Nucleus accumbens (tissue), 56 donors: ENCODE measurements at places on chromosomes 6 and 20.

DNA sequence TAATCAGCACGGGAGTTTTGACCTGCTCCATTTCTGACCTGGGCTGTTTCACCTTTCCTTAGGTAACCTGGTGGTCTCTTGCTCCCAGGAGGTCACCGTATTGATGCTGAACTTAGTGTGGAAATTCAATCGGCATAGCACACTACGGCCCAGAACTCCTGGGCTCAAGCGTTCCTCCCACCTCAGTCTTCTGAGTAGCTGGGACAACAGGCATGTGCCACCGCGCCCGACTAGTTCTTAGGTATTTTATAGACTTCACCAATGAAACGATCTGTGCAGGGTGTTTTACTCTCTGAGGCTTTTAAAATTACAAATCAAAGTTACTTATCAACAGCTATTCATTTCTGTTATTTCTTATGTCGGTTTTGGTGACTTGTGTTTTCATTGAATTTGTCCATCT, 42.1 kb downstream of the ATG5 start:
- no peak for DNase-seq

- DNase-seq = no peak
Observed at GRCh38 chr6:115885636-115886366, 174.9 kb downstream of the FRK start.

- DNase-seq = no peak
Observed at GRCh38 chr20:56566621-56567020, 33.6 kb downstream of the FAM209B start.

DNA sequence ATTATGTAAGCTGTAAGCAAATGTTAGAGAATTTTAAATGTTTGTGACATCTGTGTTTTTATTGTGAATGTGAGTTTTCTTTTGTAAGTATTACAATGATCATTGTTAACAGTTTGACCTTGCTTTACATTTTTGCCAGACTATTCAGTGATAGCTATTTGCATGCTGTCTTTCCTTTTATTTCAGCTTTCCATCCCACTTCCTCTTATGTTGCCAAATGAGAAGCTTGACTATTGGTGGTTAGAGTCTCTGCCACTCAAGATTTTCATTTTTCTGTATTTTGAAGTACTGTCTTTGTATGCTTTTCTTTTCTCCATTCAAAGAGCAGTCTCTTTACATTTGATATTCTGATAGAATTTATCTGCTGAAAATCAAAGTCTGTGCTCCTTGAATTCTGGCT, 104.1 kb downstream of the PRIM2 start:
- DNase-seq = no peak

DNA sequence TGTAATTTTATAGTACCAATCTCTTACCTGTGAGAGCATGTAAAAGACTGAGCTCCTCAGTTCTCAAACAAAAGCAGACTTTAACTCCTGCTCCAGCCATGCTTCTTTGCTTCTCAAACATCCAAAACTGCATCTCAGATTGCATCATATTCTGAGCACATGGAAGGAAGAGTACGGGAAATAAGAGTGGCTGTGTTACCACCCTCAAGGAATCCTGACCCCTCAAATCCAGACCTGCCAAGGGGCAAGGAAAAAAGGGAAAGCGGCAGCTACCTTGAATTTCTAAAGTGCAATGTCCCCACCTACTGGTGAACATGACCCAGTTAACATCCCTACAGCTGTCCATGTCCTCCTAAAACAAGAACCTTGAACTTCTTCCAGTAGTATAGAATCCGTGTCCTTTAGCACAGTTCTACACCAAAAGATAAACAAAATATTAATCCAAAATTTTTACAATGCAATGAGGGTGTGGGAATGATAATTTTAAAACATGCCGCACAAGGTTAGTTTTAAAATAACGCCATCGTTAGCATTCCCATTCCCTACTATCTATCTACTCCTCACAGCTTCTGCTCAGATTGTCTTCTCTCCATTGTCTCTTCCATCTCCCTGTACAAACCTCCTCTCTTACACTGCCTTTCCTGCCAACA, 34.1 kb upstream of the HLA-DQB1 start:
- no peak for DNase-seq

- DNase-seq = no peak
Observed at GRCh38 chr6:21828704-21829103, 235.2 kb downstream of the SOX4 start.

- DNase-seq = no peak
Observed at GRCh38 chr6:53070806-53071205, 5.6 kb downstream of the FBXO9 start.

DNA sequence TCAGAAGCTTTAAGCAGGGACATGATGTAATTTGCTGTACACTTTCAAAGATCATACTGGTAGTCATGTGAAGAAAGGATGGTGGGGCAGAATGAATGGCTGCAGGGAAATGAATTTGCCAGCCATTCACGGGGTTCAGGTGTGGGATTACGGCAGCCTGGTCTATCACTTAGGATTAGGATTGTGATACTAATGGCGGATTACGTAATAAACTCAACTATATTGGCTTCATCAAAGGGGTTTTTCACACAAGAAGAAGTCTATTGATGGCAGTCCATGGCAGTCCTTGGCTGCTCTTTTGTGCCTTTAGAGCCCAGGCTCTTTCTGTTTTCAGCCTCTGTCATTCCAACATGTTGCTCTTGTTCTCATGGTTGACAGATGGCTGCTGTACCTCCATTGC, 12.6 kb upstream of the EEF1E1 start:
- no peak for DNase-seq

DNA sequence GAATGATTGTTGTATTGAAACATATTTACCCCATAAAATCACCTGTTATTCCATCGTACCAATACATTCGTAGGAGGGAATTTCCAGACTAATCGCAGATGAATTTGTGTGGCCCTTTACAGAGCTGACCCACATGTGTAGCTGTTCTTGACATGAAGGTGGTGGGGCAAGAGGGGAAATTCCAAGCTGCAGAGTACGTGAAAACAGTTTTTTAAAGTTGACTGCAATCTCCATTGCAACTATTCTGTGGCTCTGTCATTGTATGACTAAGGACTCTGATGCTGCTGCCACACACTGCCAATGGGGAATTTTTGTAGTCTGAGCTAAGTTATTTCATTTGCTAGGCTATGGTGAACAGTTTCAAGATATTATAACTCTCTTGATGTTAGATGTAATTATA, 46.4 kb upstream of the ADTRP start:
- no peak for DNase-seq

DNA sequence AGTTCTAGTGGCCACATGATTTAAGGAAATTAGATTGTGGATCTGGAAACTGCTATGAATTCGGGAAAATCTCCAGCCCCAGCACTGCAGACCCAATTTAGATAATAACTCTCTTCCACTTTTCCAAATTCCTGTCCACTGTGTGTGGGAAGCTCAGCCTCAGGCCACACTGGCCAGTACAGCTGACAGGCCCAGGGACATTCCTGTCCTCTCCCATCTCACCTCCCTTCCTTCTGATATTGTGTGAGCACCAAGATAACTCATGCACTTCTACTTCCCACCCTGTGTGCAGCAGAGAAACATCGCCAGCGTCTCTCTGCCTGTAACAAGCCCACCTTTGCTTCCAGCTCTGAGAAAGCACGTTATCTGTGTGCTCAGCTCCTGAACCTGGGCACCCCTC, 145.1 kb upstream of the RREB1 start:
- DNase-seq = no peak

DNA sequence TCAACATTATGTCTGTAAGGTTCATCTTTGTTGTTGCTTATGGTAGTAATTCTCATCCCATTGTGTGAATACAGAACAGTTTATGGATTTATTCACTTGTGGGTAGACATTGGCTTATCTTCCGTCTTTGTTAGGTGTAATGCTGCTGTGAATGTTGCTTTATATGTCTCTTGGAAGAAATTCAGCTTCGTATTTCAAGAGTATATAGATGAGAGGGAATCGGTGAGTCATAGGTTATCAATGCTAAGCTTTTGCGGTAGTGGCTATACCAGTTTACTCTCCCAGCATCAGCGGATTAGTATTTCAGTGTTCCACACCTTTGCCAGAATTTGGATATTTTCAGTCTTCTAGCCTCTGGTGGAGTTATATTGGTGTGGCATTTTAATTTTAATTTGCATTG, 77.8 kb downstream of the ZFAND3 start:
- no peak for DNase-seq

DNA sequence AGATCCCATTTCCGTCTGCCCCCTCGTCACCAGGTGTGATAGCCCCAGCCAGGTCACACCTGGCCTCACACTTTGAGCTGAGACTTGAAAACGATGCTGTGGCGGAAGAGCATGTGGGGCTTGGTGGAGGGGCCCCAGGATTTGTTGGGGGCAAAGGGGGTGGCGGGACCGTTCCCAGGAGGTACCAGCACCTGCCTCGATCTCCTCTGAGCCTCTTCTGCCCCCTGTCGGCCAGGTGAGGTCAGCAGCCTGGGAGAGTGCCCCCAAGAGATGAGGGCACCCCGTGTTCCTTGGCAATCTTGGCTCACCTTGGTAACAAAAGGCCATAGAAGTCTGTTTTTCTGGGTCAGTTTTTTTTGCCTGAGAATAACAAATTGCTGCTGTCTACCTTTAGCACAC, 25.4 kb downstream of the SPATA2 start:
- DNase-seq = no peak

- DNase-seq = no peak
Observed at GRCh38 chr6:52254731-52255378, 10.6 kb upstream of the IL17F start.

GRCh38 chr20:58870293-58871014, 17.9 kb downstream of the GNAS start:
- DNase-seq = peak; percentile 56

DNA sequence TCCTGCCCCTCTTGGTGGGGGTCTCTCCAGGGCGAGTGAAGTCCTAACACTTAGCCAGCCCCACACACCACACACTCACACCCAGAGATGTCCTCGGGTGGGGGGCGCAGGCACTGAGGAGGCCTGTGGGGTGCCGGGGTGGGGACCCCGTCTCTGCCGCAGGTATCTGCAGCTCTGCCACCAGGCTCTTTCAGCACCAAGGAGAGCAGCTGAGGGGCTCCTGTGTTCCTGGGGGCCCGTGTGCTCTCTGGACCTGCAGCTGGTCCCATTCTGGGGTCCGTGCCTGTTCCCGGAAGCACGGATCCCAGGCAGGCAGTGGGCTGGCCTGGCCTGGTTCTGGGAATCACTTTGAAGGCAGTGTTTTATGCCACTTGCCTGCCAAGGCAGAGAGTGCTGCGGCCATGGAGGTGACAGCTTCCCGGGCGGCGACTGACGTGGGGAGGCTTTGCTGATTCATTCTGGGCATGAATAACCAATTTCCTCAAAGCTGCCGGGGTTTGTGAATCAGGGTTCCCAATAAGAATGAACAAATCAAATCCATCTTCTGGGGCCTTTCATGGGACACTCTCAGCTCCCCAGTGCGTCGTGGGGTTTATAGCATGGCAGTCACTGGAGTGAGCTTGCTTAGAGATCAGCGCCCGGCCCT, 54.4 kb upstream of the SLCO4A1 start:
- DNase-seq = no peak

- DNase-seq = no peak
Observed at GRCh38 chr6:143970456-143971218, 37.4 kb downstream of the PLAGL1 start.

- DNase-seq = no peak
Observed at GRCh38 chr6:28794175-28795002, 129.4 kb downstream of the TRIM27 start.

DNA sequence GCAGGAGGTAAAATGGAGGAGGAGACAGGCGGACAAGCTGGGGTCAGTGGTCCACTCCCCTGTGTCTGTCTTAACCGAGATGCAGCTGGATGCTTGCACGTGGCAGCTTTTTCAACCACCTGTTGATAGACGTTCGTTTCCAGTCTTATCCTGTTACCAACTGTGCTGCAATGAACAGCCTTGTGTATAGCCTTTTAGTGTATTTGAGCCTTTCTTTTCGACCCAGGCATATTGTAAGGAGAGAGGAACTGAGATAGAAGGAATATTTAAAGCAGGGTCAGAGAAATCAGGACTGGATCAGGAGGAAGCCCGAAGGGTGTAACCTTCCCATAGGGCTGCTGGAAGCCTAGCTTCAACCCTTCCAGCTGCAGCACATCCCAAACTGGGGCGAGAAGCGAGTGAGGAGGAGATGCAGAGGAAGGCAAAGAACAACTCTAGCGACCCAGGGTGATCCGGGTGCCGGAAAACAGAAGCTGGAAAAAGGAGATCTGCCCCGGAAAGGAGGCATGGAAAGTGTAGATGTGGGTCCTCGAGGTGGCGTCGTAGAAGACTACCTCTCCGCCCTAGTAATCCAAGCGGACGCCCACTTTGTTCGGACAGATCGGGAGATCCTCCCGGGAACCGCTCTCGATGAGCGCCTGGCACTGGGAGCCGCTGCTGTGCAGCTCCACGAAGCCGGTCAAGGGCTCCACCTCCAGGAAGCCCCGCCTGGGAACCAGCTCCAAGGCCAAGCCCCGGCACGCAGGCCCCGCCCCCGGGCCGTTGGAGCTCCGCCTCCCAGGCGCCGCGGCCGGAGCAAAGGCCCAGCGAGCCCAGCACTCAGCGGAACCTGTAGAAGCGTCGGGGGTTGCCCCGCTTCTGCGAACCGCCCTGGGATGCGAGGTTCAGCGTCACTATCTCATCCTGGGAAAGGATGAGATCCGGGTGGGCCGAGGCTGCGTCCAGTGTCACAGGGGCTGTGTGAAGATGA, 11.2 kb downstream of the TRIM31 start:
- DNase-seq = peak; percentile 68

- no peak for DNase-seq
Observed at GRCh38 chr6:127458817-127459216, 372 bp downstream of the KIAA0408 start.

- no peak for DNase-seq
Observed at GRCh38 chr20:48777005-48777404, 50.8 kb downstream of the PREX1 start.

GRCh38 chr20:444862-445426, 17.4 kb downstream of the TBC1D20 start:
- DNase-seq = no peak

DNA sequence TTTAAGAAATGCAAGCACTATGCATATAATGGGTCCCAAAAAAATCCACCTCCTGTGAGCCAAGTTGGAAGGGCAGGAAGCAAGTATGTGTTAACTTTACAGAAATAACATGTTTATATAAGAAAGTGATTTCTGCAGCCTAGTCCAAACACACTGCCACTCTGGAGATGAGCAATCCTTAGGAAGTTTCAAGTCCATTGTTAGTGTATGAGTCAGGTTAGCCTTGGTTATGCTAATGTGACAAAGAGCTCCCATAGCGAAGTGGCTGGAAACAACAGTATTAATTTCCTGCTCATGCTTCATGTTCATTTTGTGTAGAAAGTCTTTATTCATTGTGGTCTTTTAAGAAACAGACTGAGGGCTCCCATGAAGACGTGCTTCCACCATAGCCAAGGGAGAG, 121.4 kb downstream of the TBXT start:
- no peak for DNase-seq

DNA sequence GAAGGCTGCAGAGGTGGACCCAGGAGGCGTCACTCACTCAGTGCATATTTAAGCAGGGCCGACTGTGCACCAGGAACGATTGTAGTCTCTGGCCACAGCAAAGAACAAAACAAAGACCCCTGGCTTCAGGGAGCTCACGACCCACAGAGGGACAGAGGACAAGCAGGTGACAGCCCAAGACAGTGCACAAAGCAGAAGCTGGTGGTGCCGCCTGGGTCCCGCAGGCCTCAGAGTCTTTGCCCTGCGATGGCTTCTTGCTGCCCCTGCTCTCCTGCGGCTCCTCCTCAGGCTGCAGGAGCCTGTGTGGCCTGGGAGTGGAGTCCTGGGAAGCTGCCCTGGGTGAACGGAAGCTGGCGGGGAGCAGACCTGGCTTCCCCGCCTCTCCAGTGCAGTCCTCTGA, 300.0 kb downstream of the PREX1 start:
- DNase-seq = no peak
